CD4-positive, alpha-beta T cell treated with Interleukin-12 subunit alpha and Interleukin-12 subunit beta, for 1 hour (primary cell): ENCODE measurements at places on chromosomes 12 and 14.

DNA sequence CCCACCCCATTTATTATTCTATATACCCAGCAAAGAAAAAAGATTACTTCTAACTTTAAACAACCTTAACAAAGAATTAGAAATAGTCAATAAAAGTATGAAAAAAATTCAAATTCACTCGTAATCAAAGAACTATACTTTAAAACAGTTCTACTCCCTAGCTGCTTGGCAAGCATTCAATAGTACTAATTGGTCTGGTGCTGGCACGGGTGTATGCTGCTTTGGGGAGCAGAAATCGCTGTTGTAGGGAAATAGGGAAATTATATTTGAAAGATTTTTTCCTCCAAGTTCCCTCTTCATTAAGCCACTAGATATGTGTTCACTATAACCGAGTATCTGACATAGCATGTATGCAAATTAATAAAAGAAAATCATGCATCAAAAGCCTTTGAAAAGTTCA, 65.7 kb downstream of the DICER1 start:
- no peak for DNase-seq

DNA sequence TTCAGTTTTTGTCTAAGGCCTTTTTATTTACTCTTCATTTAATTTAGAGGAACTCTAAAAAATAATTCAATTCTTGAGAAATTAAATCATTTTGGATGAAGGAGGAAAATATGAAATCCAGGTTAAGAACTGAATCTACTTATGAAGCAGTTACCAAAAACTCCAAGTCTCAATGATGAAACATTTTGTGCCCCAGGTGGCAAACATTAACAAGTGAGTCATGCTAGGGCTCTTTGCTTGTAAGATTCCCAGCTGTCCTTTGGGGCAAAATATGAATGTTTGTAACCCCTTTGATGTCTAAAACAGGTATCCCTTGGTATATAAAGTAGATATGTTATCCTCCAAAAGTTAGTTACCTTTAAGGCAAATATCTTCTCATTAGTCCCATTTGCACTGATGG, 202.4 kb downstream of the NEDD1 start:
- no peak for DNase-seq

GRCh38 chr12:5807090-5807414, 138.0 kb downstream of the ANO2 start:
- DNase-seq, result no peak

GRCh38 chr12:5262450-5262849, 169.5 kb upstream of the NTF3 start:
- no peak for DNase-seq
